ENCODE measurements at places on chromosomes 5 and 9. TPM values are rescaled to one million over a fixed set of nuclear protein-coding genes. Genes with fewer than 3 reads are reported as not detected.
A peak's percentile ranks its signal among the peaks of the same experiment; 100 is the strongest.

SLC45A2 gene
- not detected for total RNA-seq

GRCh38 chr5:142798099-142798770 is 28.1 kb downstream of the ARHGAP26 start:
- H3K36me3 ChIP-seq, result no peaks in the 10 kb centered on the region
- no peaks in the 10 kb centered on the region for H3K4me1 ChIP-seq
- no peak overlapping the region for H3K27ac ChIP-seq
- no peaks in the 10 kb centered on the region for H3K27me3 ChIP-seq
- no peak overlapping the region for H3K4me3 ChIP-seq

DNA sequence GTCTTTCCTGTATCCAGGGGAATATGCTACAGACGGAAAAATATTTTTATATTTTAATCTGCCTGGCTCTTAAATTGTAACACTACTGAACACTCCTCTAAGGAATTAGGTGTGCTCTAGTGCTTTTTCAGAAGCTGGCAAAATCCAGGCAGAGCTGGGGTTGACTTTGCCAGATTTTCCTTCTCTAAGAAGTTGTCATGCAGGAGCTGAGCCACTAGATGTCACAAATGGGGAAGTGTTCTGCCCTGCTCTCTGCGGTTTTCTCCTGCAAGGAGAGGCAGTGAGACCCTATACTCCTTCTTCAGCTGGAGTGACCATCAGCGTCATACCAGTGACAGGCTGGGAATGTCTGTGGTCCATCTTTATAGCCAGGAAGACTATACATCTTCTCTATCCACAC is 112.5 kb downstream of the HAPLN1 start:
- DNase-seq, result peak; percentile 31
- H3K4me3 ChIP-seq, result no peak overlapping the region
- H3K27ac ChIP-seq, result no peak overlapping the region
- no peaks in the 10 kb centered on the region for H3K36me3 ChIP-seq

SV2C gene
- total RNA-seq, result 0.24 TPM

DNA sequence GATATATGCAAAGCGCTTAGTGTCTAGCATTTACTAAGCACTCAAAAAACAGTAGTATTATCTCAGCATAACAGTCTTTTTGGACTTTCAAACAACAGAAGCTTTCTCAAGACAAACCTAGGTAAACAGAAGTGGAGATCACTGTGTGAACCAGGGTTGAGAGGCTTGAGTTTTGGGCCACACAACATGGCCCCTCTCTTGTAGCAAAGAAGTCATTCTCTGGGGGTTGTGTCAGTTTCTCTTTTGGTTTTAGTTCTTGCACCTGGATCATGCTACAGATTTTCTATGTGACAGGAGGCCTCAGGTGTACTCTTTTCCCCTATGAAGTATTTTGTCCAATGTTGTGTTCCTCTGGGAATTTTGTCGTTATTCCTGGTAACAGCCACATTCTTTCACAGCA is 30.0 kb downstream of the INSYN2B start:
- no peak for DNase-seq
- no peaks in the 10 kb centered on the region for H3K36me3 ChIP-seq
- peaks cover 5% of the 10 kb centered on the region for H3K4me1 ChIP-seq
- no peaks in the 10 kb centered on the region for H3K27me3 ChIP-seq

NKD2 gene
- 7.9 TPM for total RNA-seq

IFNA13 gene
- total RNA-seq, result not detected

PCDHB12 gene
- 2.0 TPM for total RNA-seq

FAXDC2 gene
- 3.7 TPM for total RNA-seq

KLHL3 gene
- 10.5 TPM for total RNA-seq

PCDHGB2 gene
- 2.8 TPM for total RNA-seq

DNA sequence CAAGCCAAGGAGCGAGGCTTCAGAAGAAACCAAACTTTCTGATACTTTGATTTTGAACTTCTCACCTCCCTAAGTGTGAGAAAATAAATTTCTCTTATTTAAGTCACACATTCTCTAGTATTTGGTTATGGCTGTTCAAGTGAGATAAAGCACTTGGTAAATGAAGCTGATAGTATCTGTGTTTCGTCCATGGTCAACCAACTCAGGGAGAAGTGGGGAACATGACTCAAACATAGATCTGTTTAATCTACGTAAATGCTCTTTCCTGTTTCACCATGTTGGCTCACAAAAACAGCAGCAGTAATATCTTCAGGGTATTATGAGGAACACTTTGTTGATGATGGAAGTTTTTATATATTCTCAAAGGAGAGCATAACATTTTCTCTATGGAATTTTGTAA is 2167.2 kb upstream of the C9orf72 start:
- no peaks in the 10 kb centered on the region for H3K4me1 ChIP-seq
- no peaks in the 10 kb centered on the region for H3K27me3 ChIP-seq
- no peak for DNase-seq
- no peak overlapping the region for H3K27ac ChIP-seq
- no peaks in the 10 kb centered on the region for H3K36me3 ChIP-seq

SLC25A2 gene
- total RNA-seq, result not detected

GRCh38 chr5:1477341-1477740 is 32.1 kb upstream of the SLC6A3 start:
- H3K4me1 ChIP-seq, result peaks cover 1% of the 10 kb centered on the region
- H3K36me3 ChIP-seq, result peaks cover 70% of the 10 kb centered on the region
- no peak for DNase-seq
- no peak overlapping the region for H3K4me3 ChIP-seq

LCP2 gene
- 0.26 TPM for total RNA-seq

DNA sequence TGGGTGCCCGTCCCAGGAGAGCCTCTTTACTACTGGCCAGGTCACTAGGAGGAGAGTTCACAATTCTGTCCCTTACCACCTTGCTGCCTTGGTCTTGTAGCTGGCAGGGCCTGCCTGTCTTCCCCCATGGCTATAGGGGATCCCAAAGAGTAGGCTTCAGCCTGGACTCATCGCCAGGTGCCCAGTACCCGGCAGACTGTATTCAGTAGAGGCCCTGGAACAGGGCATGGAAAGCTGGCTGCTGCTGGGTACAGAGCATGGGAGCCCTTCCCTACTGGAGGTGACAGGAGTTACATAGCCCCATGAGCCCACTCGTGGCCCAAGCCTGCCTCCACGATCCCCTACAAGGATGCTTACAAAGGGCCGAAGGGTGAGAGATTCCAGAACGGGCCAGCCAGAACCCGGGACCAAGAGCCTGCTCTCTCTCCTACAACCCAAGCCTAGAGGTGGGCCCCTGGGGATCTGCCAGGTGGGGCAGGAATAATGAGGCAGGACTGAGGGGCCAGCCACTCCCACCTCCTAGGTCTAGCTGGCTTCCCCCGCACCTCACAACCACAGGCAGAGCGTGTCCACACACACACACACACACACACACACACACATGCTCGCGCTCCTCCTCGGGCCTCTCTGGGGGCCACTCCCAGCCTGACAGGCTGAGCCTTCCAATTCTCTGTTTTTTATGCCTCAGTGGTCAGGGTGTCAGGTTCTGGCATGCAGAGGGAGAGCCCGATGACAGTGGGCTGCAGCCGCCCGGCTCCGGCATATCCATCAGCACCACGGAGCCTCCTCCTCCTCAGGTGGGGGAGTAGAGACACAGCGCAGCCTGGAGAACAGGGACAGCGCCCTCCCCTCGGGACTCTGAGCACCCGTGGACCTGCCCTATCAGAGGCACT is 186.0 kb downstream of the PAX5 start:
- no peak overlapping the region for H3K27ac ChIP-seq
- no peaks in the 10 kb centered on the region for H3K36me3 ChIP-seq
- DNase-seq, result no peak

OGN gene
- not detected for total RNA-seq

DNA sequence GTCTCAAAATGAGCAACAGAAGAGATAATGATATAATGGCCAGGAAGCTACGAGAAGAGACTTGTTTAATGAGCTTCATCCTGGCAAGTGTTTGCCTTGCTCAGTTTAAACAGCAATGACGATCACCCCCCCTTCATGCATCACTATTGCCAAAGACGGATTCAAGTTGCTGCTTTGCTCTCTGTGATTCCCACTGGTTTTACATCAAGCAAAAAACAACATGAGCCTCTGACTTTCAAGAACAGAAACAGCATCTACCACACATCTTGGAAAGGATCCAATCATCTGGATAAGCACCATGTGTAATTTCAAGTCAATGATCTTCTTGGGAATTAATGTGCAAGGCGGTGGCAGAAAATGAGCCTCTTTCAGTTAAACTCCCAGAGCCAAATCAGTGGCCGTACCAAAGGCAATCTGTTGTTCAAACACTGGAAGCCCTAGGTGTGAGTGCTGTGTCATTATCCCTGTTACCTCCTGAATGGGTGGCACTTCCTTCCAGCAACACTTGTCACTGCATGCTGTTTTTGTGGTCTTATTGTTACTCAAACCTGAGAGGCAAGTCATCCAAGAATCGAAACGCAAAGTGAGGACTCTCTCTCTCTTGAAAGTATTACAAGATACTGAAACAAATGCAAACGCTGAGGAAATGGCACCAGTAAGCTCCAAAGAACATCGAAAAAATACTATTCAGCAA is 72.8 kb downstream of the MED27 start:
- no peaks in the 10 kb centered on the region for H3K36me3 ChIP-seq
- no peak overlapping the region for H3K4me3 ChIP-seq
- no peak overlapping the region for H3K27ac ChIP-seq
- no peak for DNase-seq

GRCh38 chr9:87035879-87036278 is 88.6 kb upstream of the GAS1 start:
- H3K4me1 ChIP-seq, result no peaks in the 10 kb centered on the region
- H3K27me3 ChIP-seq, result no peaks in the 10 kb centered on the region

DNA sequence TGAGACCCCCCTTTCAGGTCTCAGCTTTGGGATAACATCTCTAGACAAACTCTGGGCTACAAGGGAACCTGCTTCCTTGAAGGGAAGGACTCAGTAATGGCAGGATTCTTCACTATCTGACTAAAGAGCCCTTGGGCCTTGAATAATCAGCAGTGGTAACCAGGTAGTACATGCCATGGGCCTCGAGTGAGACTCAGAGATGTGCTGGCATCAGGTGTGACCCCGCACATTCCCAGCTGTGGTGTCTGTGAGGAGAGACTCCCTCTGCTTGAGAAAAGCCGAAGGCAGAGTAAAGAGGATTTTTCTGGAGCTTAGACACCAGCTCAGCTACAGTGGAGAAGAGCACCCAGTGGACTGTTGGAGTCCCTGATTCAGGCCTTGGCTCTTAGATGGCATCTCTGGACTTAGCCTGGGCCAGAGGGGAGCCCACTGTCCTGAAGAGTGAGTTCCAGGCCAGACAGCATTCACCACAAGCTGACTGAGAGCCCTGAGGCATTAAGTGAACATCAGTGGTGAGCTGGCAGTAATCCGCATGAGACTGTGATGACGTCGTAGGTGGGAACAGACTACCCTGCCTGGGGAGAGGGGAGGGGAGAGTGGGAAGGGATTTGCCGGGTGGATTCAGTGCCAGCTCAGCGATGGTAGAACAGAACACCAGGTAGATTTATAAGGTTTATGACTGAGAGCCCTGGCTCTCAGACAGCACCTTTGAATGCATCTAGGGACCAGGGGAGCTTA is 5.3 kb upstream of the ZNF782 start:
- H3K27me3 ChIP-seq, result no peaks in the 10 kb centered on the region
- no peaks in the 10 kb centered on the region for H3K4me1 ChIP-seq
- no peak overlapping the region for H3K4me3 ChIP-seq
- DNase-seq, result no peak

- H3K4me1 ChIP-seq, result no peaks in the 10 kb centered on the region
- no peak for DNase-seq
- no peaks in the 10 kb centered on the region for H3K27me3 ChIP-seq
- no peak overlapping the region for H3K27ac ChIP-seq
- H3K36me3 ChIP-seq, result no peaks in the 10 kb centered on the region
Observed at GRCh38 chr5:91061946-91062562, 321.1 kb downstream of the ARRDC3 start.

DNA sequence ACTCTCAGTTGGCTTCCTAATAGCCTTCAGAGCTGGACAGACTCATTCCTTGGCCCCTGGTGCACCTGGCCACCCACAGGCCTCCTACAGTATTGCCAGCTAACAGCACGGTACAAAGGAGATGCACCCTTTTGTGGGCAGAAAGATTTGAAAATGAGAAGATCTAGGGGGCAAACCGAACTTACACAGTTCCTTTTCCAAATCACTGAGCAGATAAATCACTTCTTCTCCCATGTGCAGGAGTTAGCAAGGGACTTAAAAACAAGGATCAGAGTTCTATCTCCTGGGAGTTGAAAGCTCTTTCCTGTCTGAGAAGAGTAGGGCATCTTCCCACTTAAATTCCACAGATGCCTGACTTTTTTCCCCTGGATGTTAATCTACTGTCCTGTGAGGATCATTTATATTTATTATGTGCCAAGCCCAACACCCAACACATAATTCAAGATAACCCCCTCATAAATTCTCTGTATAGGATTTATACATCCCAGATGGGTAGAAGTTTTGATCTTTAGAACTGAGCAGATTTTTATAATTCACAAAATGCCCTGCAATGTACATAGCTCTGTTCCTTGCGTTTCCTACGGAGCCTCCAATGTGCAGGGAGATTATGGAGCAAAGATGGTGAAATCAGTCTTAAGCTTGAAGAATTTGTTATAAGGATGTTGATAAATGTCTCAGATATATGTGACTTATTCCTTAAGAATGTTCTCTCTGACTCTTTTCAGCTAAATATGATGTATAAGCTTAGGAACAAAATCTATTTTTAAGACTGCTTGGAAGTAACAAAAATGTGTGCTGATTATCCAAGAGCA is 207.2 kb upstream of the DAPK1 start:
- no peak overlapping the region for H3K27ac ChIP-seq
- no peaks in the 10 kb centered on the region for H3K4me1 ChIP-seq
- H3K4me3 ChIP-seq, result no peak overlapping the region
- H3K27me3 ChIP-seq, result no peaks in the 10 kb centered on the region
- no peaks in the 10 kb centered on the region for H3K36me3 ChIP-seq

- H3K4me1 ChIP-seq, result no peaks in the 10 kb centered on the region
- DNase-seq, result no peak
Observed at GRCh38 chr9:121230256-121230655, 28.6 kb upstream of the RAB14 start.

DNA sequence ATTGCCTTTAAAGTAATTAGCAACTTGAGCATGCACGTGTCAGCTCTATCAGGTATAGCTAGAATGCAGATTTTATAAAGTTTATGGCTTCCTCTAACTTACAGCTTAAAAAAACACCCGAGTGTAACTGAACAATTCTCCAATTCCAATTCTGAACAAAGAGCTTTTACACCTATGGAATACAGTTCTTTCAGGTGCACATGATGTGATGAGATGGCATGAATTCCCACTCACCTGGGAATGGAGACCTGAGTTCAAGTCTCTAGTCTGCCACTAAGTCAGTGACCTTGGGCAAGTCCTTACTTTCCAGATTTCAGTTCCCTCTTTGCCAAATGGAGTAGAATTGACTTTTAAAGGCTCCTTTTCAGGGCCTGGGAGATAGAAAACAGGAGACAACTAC is 1.8 kb downstream of the ZFAND5 start:
- H3K36me3 ChIP-seq, result peaks cover 21% of the 10 kb centered on the region
- H3K27ac ChIP-seq, result no peak overlapping the region
- H3K4me3 ChIP-seq, result peak overlapping the region; percentile 93
- DNase-seq, result no peak
- no peaks in the 10 kb centered on the region for H3K27me3 ChIP-seq

GRCh38 chr5:178387061-178387855 is 154.7 kb upstream of the PHYKPL start:
- H3K4me3 ChIP-seq, result no peak overlapping the region
- no peaks in the 10 kb centered on the region for H3K27me3 ChIP-seq
- peaks cover 24% of the 10 kb centered on the region for H3K4me1 ChIP-seq
- no peak for DNase-seq
- no peak overlapping the region for H3K27ac ChIP-seq
